GM12891 (cell line): ENCODE measurements at places on chromosomes 11 and 22.

- no peak for DNase-seq
Measured at GRCh38 chr11:61345954-61346843, 13.2 kb downstream of the TKFC start.

DNA sequence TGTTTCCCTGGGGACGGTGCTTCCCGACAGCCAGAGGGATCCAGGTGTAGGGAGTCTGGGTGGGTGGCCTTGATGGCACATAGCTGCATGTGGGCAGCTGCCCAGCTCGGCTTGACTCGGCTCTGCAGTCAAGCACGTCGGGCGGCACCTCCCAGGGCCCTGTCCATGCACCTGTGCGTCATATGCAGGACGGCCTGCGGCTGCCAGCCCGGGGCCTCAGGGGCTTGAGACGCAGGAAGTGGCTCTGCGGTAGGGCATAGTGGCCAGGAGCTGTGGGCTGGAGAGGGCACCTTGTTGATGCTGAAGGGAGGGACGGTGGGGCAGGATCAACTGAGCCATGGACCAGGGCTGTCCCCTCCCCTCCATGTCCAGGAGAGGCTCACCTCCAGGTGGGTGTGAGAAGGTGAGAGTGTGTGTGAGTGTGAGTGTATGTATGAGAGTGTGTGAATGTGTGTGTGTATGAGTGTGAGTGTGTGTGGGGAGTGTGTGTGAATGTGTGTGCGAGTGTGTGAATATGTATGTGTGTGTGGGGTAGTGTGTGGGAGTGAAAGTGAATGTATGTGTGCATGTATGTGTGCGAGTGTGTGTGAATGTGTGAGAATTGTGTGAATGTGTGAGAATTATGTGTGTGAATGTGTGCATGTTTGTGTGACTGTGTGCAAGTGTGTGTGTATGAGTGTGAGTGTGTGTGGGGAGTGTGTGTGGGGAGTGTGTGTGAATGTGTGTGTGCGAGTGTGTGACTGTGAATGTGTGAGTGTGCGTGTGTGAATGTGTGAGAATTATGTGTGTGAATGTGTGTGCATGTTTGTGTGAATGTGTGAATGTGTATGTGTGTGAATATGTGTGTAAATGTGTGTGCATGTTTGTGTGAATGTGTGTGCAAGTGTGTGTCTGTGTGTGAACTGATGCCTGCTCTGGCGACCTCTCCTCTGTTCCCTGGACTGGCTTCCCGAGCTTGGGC lies 5.7 kb upstream of the SUN2 start:
- DNase-seq, result no peak

DNA sequence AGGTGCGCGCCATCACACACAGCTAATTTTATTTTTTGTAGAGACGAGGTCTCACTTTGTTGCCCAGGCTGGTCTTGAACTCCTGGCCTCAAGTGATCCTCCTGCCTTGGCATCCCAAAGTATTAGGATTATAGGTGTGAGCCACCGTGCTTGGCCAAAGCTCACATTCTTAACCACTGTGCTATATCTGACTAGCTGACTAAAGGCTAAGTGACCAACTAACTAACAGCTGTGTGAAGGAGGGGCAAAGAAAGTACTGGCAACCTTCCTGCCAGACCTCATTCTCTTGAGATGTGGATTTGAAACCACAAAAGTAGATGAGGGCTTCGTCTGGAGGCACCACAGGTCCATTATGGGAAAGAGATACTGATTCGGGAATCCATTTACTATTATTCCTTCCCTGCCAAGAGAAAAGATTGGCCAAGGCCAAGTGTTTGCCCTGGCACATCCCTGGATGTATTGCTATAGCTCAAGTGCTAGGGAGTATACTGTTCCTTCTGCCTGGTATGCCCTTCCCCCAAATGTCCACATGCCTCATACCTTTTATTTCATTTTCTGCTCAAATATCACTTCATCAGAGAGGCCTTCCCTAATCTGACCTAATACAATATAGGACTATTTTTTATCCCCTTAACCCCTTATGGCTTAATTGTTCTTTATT lies 52.7 kb upstream of the RRM1 start:
- DNase-seq, result no peak

DNA sequence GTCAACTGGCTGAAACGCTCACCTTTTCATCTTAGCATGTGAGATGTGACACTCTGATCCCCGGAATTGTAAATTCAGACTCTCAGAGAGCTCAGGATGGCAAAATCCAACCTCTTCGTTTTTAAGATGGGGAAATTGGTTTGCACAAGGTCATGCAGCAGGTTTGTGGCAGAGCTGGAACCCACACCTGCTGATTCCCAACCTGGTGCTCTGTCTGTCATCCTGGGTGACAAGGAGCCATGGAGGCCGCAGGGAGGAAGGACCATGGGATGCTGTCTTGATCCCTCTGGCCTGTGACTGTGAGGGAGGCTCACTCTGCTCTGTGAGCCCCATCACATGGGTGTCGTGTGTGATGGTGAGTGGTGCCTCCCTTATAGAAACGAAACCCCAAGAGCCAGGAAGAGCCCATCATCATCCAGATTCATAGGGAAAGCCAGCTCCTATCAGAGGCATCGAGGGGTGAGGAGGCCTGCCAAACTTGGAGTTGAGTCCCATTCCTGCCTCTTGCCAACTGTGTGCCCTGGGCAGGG lies 87.4 kb upstream of the SYT13 start:
- DNase-seq, result no peak

DNA sequence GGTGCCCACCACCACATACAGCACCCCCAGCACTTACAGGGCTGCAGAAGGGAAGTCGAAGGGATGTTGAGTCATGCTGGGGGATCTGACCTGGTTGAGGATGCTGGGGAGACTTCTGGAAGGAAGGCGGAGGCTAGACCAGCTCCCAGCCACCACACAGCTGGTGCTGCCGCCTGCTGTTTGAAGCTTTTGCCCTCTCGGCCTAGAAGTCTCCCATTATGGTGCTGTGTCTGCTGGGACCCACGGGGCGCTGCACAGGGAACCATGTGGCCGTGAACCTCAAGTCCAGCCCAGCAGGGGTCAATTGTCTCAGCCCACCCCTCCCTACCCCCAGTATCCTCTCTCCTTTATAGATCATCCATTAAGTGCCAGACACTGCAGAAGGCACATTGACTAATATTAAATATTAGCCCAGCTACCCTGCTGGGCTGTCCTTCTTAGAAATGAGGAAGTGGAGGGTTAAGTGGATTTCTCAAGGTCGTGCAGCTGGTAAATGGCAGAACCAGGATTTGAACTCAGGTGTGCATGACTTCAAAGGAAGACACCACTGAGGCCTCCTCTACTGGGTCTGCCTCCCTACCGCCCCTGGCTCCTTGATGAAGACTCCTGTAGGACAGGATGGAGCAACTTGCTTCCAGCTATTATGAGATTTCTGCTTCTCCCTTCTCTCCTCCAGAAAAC lies 49.7 kb downstream of the CYTH4 start:
- no peak for DNase-seq

DNA sequence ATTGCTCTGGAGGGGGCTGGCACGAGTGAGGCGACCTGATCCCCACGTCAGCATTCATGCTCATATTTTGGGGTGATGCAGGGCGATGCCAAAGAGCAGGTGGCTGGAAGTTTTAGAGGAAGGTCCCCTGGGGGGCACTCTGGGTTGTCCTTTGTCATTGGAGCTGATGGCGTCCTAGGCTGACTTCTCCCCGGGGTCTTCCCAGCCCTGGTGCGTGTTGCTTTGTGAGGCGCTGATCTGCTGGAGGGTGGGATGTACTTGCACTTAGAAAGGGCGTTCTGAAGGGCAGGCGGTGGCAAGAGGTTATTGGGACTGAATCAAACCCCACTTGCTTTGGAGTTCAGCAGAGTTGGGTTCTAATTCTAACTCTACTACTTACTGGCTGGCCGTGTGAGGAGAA lies 313.3 kb downstream of the NTM start:
- DNase-seq, result no peak

DNA sequence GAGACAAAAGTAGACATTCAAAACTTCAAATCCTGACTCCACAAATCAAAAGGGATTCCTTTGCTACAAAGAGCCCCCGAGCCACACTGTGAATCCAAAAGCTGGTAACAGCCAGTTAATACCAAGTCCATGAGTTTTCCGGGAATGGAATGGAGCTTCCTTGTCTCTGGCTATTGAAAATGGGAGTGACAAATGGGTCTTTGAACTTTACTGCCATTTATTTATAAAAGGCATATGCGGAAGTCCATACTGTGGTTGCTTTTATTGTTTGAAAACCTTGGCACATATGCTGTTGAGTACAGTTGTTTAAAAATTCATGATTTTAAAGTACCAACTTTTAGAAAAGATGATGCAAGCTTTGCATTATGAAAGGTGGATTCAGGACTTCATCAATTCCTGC lies 206.2 kb upstream of the NARS2 start:
- no peak for DNase-seq

GRCh38 chr11:271319-271715 lies 6.9 kb upstream of the NLRP6 start:
- no peak for DNase-seq

DNA sequence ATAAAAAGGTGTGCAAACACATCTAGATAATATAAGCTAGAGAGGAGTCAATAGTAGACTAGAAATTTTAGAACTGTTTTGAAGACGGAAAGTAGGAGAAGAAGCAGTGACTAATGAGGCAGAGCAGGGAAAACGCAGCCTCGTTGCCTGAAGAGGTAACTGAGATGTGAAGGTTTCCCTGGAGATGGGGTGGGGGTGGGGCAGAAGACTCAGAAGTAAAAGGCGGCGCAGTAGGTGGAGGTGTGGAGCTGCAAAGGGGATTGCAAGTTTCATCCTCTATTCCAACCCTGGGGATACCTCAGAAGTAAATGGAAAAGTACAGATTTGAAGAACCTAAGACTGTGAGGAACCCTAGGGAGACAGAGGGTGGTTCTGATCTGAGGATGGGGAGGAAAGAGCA lies 109.5 kb downstream of the TMPRSS5 start:
- DNase-seq, result no peak

DNA sequence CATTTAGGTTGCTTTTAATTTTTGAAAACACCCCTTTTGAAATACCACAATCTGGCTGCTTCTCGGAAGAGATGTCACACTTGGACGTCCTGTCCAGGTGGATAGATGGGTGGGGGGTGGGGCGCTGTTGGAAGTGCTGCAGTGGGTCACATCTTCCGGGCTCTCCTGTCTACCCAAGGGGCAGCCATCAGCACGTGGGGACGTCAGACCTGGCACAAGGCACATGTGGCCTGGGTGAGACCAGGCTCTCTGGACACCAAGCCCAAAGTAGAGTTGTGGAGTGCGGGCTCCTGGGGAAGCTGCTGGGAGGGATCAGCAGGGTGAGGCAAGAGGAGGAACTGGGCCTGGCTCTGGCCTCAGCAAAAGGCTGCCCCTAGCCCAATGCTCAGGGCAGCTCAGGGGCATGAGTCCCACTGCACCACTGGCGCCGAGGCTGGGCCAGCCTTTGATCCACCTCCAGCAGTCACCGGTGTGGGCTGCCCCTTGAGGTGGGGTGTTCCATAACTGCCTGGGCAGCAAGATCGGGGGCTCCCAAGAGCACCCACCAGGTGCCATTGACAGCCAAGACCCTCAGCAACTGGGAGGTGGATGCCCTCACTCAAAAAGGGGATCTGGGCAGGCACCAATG lies 68.6 kb upstream of the CCND1 start:
- DNase-seq, result no peak

- DNase-seq, result no peak
Measured at GRCh38 chr11:2991452-2992233, 486 bp downstream of the NAP1L4 start.

- DNase-seq, result no peak
Measured at GRCh38 chr22:30089655-30089974, 9.4 kb downstream of the HORMAD2 start.

GRCh38 chr11:77201991-77202841 lies 74.2 kb downstream of the MYO7A start:
- no peak for DNase-seq

GRCh38 chr11:73116636-73117035 lies 25.5 kb downstream of the FCHSD2 start:
- no peak for DNase-seq

GRCh38 chr11:73795925-73796632 lies 8.4 kb downstream of the MRPL48 start:
- DNase-seq, result no peak

GRCh38 chr11:45794169-45794568 lies 10.8 kb upstream of the SLC35C1 start:
- DNase-seq, result no peak

DNA sequence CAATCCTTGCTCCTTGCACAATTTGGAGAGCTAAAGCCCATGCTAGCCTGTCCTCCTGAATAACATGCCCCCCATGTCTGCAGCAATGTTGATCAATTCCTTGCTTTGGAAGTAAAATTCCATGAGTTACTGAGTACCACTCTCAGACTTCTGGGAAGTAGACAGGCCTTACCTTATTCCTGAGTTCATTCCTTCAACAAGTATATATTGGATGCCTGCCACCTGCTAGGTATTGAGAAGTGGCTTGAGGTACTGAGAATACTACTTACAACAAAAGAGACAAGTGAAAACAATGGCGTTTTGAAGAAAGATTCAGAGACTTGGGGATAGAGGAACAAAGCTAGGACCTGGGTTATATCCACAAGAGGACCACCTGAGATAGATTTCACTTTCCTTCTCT lies 12.4 kb downstream of the PATE2 start:
- no peak for DNase-seq

GRCh38 chr22:37007651-37008050 lies 11.6 kb downstream of the TST start:
- no peak for DNase-seq

GRCh38 chr11:101931692-101932091 lies 15.4 kb upstream of the ANGPTL5 start:
- no peak for DNase-seq

DNA sequence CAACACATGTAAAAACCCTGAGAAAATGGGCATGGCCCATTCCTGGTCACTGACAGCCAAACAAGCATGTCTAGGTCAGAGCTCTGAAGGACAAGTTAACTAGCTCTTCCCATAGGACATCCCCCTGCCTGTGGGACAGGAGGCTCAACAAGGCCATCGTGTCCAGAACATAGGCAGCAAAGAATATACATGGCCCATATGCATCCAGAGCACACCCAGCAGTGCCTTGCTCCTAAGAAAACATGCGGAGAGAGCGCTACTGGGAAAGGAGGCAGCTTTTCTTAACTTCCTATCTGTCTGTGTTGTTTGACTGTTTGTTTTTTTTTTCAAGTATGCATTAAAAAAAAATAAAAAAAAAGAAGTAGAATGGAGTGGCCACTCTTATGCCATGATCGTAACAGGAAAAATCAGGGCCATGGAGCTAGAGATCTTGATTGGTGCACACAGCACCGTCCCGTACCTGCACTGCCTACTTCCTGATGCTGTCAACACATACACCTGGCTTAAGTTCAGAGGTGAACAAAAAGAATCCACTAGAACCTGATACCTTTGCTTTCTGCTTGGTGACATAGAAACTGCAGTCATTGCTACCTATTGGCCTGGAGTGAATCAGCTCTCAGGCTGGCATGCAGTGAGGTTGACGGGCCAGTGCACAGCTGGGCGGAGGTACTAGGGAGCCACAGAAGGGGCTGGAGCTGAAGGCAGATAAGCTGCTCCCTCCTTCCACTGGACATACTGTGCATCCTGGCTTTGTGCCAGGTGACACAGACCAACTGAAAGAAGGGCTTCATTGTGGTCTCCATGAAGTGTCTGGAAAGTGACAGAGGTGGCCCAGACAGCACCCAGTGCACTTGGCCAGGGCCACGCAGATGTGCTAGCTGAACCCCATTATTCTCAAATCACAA lies 11.9 kb downstream of the UFD1 start:
- no peak for DNase-seq
